ENCODE measurements at places on chromosomes 16 and 17. TPM values are rescaled to one million over a fixed set of nuclear protein-coding genes. Genes with fewer than 3 reads are reported as not detected.

The EPX gene
- not detected for total RNA-seq

The KLHL36 gene
- total RNA-seq, result 43.7 TPM

The GP2 gene
- 1.2 TPM for total RNA-seq

The USP43 gene
- 30.1 TPM for total RNA-seq

DNA sequence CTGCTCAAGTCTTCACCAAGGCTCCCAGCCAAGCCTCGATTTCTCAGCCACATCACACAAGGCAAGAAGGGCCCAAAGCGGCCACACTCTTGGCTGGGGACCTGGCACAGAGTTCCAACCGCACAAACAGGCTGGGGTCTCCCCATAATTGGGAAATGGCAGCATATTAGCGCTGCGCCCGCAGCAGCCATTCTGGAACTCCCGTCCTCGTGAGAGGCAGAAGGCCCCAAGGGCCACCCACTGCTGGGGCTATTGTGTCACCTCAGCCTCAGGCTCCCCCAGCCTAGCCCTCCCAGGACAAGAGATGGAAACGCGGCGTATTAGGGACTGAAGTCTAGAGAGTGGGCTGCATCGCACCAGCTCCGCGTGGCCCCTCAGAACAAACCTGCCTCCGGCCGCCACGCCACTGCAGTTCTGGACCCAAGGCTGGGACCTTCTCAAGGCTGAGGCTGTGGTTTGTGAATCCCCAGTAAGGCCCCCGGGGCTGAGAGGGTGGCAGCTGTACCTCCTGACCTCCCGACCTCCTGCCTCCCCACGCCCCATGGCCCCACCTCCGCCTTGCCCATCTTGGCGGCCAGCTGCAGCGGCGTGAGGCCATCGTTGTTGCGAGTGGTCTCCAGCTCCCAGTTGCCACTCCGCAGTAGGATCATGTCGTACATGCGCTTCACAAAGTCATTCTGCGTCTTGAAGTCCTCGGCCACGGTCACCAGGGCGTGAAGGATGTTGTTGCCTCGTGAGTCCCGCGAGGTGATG, 25.3 kb downstream of the TRPV3 start:
- no peak for DNase-seq

DNA sequence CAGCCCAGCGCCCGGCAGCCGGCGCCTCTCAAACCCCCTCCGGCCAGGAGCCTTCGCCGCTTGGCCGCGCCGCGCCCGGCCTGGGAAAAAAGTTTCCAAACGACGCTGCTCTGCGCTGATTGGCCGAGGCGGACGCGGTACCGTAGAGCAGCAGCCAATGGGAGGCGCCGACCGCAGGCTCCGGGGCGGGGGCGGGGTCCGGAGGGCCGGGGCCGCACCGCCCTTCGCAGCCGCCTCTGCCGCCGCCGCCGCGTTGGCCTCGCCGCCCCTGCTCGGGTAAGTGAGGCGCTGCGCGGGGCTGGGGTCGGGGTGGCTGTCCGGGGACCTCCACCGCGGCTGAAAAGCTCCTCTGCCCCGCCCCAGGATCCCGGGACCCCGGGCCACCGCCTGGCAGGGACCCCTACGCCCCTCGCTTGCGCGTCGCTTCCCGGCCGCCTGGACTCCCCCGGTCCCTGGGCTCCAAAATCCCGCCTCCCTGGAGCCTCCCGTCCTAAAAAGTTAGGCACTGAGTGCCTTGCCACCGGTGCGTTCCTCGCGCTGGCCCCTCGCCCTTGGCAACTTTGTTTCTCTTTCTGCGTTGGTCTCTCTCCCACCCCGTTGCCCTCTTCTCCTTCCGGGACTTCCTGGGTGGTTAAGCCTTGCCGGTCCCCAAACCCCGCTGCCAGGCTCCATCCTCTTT, at the start of gene NDE1:
Gene NDE1 (plus strand): TSS at position 227 of the 679 bp plus-strand sequence. CDS start 14,534 bp downstream, outside the sequence.
- peak; percentile 94 for DNase-seq

DNA sequence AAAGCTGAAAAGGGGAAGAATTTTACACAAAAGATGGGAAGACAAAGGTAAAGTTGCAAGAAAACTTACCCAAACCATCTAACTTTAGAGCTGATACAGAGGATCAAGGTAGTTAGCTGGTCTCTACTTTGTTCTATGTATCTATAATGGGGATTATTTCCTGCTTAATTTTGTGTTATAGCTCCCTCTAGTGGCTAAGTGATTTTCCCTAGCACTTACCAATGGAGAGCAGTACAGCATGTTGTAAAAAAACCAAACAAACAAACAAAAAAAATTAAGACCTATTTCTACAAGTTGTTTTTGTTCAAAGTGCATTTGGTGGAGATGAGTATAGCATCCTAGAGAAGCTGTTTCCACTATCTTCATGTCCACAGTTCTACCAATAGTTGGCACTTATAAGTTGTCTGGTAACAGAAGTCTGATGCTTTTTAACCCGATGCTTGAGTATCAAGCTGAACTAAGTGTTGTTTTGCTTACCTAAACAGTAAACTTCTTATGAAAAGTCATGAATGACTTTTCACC, 7.5 kb downstream of the SRSF1 start:
- DNase-seq, result no peak

DNA sequence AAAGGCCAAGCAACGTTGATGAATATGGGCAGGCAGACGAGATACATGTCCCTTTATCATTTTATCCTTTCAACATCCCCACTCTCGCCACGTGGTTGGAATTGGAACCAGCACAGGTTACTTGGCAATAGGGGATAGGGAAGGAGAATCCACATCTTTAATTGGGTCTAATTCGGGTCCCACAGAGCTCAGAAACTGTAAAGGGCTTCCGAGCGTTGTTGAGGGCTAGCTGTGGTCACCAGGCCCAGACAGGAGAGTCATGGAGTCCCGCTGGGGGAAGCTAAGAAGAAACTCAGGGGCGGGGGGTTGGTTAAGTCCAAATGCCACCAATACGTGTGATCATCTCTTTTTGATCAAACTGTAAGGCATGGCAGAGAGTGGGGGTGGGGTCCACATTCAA, 271.3 kb upstream of the ZFHX3 start:
- no peak for DNase-seq

DNA sequence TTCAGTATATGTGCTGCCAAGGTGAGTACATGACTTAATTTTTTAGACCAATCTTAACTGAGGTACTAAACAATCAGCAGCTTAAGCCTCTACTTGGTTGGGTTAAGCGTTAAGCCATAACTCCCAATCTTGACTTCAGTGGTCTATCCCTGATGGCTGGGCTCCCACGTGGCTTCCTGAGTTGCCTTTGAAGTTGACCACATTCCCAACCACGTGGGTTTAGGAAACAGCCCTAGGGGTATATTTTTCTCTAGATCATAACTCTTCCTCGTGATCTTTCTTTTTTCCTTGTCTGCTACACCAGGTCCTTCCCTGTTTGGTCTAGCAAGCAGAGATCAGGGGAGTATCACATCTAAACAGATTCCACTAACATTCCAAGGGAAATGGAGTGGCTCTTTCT, 20.1 kb upstream of the PIRT start:
- DNase-seq, result no peak

- DNase-seq, result no peak
These were observed 408.6 kb downstream of the HAPSTR1 start for GRCh38 chr16:9499941-9500593.

DNA sequence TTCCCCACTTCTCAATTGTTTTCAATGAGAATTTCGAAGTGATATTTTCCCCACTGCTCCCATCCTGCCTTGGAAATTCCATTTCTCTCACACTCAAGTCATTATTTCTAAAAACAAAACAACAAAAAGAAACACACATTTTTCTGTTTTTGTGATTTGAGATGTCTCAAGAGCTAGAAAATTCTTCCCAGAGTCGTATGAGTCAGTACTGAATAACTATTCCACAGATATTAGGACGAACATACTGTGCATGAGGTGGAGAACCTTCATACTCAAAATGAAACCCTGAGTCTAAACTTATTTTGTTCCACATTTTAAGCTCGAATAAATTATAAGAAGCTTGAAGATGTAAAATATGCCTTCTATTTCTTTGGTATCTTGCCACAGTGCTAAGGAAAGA, 204.6 kb downstream of the SLC39A11 start:
- DNase-seq, result no peak

- peak; percentile 57 for DNase-seq
These were observed 684 bp downstream of the YPEL2 start for GRCh38 chr17:59331929-59332748.

GRCh38 chr17:22703786-22704441, 1011.6 kb downstream of the KCNJ18 start:
- no peak for DNase-seq

DNA sequence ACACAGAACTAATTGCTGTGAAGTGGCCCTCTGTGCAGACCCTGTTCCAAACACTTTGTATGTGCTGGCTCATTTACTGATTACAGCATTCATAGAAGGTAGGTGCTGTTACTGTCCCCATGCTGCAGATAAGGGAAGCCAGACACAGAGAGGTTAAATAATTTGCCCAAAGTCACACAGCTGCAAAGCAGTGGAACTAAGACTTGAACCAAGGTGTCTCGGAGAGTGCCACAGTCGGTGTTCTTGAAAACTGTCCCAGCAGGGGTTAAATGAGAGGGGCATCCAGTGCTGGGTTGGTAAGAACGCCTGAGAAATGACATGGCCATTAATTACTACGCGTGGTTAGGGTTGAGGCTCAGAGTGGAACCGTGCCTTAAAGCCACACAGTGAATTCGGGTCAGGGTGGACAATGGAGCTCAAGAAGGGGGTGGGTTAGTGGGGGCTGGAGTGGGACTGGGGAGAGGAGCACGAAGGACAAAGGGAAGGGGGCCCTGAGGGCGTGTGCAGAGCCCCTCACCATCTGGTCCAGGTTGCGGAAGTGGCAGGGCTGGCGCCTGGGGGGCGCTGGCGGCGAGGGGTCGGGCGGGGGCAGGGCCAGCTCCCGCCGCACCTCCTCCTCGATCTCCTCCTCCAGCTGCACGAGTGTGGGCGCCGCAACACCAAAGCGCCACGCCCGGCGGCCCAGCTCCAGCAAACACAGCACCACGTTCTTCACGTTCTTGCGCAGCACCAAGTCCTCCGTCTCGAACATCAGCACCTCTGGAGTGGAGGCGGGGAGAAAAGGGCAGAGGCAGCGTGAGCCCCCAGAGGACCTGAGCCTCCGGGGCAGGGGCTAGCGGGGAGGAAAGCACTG, 3.3 kb downstream of the GAS2L2 start:
- peak; percentile 46 for DNase-seq

DNA sequence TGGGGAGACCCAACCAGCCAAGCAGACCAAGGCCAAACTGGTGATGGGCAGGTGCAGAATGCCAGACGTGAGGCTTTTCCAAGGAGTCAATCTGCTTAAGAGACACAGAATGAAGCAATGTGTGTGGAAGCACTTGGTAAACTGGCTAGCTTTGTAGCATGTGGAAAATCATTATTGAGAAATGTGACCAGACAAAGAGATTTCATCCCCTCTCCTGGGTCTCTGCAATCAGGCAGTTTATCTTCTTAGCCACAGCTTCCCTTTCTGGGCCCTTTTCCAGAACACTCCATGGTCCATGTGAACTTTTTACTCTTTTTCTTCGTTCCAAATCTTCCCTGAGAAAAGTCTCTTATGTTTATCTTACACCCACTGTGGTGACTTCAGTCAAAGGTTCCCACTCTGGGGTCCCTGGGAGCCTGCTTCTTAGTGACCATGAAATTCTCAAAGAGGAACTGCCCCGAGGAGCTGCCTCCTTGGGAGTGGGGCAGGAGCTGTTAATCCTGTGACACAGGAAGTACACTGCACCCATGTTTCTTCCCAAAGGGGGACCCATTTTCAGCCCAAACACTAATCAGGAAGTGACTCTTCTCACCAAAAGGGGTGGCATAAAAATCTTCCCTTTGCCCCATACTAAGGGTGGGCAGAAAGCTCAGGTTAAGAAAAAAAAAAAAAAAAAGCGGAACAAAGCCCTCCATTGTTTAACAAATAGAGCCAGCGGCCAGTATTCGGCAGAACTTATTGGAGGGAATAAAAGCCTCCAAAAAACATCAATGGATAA, 346.2 kb upstream of the ASIC2 start:
- DNase-seq, result no peak

- peak; percentile 32 for DNase-seq
These were observed 26.0 kb downstream of the COPZ2 start for GRCh38 chr17:48011405-48012150.

- no peak for DNase-seq
These were observed 7.7 kb downstream of the FOXL1 start for GRCh38 chr16:86585821-86586611.

DNA sequence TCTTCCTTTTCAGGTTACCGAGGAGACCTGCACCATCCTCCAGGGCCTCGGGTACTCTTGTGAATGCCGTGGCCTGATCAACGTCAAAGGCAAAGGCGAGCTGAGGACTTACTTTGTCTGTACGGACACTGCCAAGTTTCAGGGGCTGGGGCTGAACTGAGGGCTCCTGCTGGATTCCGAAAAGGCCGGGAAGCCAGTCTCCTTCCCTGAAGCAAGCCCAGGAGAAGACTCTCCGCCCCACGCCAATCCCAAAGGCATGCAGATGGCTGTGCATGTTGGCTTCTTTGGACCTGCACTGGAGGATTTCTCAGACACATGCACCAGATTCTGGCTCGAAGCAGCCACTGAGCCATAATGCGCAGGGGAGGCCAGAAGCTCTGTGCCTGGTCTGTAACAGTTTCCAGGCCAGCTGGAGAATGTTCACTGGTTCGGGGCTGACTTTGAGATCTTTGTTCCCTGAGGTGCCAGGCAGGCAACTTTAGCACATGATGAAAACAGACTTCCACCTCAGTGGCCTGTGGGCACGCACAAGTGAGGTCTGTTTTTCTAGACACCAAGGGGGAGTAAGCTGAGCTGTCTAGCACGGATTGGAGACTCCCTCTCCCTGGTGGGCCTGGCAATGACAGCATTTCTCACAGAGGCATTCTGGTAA, 49.1 kb downstream of the ADCY7 start:
- DNase-seq, result no peak

DNA sequence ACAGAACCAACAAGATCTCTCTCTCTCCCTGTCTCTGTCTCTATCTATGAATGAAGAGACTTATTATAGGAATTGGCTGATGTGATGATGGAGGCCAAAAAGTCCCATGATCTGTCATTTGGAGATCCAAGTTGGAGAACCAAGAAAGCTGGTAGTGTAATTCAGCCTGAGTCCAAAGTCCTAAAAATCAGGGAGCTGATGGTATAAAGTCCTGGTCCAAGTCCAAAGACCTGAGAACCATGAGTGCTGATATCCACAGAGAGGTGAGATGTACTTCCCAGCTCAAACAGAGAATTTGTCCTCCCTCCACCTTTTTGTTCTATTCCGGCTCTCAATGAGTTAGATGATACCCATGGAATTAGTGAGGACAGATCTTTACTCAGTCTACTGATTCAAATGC, 15.4 kb upstream of the TMIGD1 start:
- no peak for DNase-seq

- DNase-seq, result no peak
These were observed 3.6 kb upstream of the CBX4 start for GRCh38 chr17:79842656-79843473.

DNA sequence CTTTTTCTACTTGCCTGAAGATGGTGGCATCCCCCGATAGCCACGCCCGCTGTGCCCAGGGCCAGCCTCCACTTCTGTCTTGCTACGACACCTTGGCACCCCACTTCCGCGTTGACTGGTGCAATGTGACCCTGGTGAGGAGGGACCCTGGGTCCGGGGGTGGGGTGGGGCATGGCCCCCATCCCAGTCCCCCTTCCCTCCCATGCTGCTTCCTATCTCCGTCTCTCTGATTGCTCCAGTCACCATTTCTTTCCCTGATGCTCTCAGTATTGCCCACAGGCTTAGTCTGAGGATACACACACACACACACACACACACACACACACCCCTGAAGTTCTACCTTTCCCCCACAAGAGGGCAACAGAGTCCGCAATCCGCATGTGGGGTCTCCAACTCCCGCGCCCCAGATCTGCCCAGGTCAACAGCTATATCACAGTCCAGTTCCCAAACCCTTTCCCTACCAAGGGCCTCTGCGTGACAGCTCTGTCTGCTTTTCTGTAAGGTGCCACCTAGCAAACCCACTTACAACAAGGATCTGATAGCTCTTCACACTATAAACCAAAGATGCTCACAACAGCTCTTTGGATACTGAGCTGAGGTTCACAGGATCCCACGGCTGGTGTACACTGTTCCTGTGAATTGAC, 3.4 kb downstream of the SGCA start:
- peak; percentile 86 for DNase-seq

Measured in stomach (tissue), 19 donors.